ENCODE measurements at places on chromosomes 2 and 18.

- DNase-seq = no peak
These were observed 40.6 kb downstream of the TMEM178A start for GRCh38 chr2:39706312-39706711.

GRCh38 chr2:135494503-135494902 lies 36.5 kb downstream of the ZRANB3 start:
- DNase-seq = peak; percentile 42

DNA sequence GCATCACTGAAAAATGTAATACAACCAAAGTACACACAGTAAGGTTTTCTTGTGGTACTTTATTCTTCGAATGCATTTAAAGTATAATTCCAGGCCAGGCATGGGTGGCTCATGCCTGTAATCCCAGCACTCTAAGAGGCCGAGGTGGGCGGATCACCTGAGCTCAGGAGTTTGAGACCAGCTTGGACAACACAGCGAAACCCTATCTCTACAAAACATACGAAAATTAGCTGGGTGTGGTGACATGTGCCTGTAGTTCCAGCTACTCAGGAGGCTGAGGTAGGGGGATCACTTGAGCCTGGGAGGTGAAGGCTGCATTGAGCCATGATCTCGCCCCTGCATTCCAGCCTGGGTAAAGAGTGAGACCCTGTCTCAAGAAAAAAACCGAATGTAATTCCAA lies 3.9 kb upstream of the TTC39C start:
- no peak for DNase-seq

GRCh38 chr2:138267902-138268254 lies 233.7 kb upstream of the SPOPL start:
- DNase-seq = no peak

DNA sequence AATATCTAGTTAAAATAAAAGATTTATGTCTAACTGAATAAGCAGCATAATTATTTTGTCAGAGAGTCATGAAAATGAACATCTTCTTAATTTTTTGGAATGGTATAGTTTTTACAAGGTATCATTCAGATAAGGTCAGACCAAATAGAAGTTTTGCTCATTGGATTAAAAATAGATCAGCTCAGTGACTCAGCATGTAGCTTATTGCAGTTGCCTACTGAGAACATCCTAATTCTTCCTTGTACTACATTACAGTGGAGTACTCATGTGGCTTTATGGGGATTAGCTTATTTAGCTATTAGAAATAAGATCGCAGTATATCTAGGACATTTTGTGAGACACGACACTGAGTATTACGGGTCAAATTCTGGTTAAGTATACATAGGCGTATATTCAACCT lies 38.2 kb upstream of the PPM1B start:
- peak; percentile 68 for DNase-seq

GRCh38 chr2:118729760-118730159 lies 117.7 kb downstream of the EN1 start:
- no peak for DNase-seq

DNA sequence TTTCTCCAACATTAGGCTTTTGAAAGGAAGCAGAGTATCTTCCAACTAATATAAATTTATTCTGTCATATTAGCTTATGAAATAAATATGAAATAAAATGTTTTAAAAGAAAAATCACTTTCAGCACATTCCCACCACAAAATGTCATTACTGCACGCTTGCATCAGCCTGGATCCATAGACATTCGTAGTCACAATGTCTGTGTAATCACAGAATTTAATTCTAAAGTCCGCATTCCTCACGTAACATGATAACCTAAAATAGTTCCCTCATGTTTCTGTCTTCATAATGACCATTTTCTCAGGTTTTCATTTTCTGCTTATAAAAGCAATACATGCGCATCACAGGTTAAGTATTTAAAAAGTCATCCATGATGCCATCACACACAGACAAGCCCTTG lies 47.1 kb downstream of the HDAC4 start:
- no peak for DNase-seq

GRCh38 chr2:239208465-239209180 lies 192.2 kb downstream of the HDAC4 start:
- no peak for DNase-seq

DNA sequence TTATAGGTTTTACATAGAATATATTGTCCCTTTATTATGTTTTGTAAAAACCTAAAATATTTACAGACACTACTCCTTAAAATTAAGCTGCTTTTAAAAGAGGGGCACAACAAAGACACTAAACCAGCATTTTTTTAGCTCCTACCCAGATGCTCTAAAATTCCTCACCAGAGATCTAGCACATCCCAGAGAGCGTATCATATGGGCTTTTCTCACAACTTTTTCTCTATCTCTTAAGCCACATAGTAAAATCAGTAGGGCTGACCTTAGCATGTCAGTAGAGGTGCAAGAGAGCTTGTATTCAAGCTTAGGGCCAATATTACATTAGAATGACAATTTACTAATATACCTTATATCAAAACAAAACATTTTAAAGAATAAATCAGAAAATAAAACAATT lies 216.3 kb downstream of the TMX3 start:
- no peak for DNase-seq

GRCh38 chr18:59554796-59555335 lies 142.4 kb downstream of the CCBE1 start:
- DNase-seq = no peak

DNA sequence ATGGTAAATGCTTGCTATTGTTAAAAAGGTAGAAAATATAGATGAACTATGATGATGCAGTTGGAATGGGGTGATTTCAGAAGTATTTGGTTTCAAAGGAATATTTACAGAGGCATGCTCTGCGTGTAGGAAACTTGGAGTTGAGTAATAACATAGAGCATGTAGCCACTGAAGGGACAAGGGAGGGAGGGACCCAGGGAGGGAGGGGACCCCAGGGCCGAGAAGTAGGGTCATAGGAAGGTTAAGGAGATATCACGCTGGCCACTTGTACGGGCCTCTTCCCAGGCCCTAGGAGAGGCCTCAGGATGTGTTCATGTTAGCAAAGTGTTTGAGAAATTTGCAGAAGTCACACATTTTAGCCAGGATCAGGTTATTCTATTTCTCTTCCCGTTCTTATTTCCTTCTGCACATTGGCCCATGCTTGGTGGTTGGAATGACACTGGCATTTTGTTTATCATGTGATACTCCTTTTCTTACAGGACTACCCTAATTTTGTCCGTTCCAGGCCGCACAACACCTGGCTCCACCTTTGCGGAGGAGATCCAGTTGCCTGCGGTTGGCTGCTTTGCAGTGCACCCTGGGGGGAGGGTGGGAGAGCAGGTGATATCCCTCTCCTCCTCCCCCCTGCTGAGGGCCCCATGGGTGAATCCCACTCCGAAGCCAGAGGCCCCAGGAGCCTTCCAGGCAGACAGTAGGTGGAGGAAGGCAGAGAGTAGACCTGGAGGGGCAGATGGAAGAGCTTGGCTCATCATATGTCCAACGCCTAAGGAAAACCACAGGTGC lies 16.9 kb upstream of the ACKR3 start:
- DNase-seq = no peak

- no peak for DNase-seq
These were observed 77.5 kb upstream of the HK2 start for GRCh38 chr2:74756356-74756890.

GRCh38 chr18:11948852-11949523 lies 32.3 kb upstream of the IMPA2 start:
- DNase-seq = peak; percentile 19

GRCh38 chr18:1994471-1994870 lies 576.8 kb downstream of the METTL4 start:
- no peak for DNase-seq

DNA sequence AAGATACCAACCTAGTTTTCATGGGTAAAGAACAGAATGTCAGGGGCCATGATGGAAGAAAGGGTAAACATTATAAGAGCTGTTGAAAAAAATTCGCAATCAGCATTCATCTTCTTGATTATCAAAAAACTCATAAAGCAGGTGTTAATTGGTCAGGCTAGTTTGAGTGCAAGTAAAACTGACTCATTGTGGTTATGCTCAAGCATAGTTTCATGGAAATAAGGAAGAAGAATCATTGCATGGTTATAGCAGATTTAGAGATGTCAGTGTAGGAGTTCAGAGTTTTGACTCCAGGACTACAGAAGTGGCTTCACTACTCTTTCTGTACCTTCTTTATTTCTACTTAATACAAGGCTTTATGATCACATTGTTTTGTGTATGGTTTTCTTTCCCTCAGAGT lies 26.9 kb upstream of the CDH19 start:
- no peak for DNase-seq

DNA sequence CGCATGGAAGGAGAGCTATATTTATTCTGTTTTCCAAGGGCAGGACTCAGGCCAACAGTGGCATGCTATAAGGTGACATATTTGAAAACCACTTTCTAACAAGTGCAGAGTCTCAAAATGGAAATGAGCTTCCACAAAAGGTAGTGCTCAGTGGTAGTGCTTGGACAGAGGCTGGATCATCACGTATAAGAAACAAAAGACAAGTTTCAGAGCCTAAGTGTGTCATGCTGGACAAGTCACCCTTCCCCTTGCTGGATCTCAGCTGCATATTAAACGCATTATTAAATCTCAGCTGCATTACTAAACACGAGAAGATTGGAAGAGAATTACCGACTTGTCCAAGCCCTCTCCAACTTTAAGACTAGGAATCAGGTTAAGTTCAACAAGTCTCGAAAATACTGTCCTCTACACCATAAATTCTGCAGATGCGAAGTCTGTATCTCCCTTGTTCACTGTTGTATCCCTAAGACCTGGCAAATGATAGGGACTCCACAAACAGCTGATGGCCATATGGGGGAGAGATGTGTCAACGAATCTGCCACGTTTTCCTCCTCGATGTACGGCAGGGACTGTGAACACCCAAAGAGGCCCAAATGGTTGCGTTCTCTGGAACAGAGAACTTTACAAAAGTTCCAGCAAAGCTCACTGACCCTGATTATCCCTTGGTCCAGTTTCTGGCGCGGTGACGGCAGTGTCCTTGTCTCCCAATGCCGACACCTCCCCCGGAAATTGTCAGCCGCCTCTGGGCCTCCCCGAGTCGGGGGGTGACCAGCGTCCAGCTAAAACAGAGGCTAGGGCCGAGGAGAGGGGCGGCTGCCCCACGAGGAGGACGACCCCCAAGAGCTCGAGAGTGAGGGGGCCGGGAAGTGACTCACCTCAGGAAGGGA lies 611 bp downstream of the NOL10 start:
- DNase-seq = no peak

DNA sequence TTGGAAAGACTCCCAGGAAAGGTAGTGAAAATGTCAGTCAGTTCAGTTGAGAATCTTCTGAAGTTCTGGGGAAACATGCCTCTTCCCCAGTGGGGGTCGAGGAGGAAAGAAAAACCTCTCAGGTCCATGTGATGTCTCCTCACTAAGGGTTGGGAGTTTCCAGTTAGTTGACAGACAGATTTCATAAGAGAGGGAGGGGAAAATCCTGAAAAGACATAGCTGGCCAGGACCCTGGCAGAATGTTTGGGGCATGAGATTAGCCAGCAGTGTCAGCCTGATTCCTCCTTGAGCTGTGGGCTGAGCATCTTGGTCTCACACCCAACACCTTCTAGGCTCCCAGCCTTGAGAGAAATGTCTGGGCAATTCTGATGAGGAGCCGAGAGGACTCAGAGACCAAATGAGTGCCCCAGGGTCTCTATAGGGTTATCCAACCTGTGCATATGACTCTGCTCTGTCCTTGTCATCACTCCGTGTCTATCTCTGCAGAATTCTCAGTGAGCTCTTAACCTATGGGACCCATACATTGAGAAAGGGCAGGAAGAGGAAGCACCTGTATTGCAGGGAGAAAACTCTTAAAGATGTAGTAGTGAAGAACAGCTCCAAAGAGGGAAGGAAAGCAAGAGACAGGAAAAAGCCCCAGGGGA lies 13.9 kb downstream of the BMP10 start:
- DNase-seq = no peak

GRCh38 chr2:228239207-228239906 lies 57.9 kb upstream of the SPHKAP start:
- no peak for DNase-seq

DNA sequence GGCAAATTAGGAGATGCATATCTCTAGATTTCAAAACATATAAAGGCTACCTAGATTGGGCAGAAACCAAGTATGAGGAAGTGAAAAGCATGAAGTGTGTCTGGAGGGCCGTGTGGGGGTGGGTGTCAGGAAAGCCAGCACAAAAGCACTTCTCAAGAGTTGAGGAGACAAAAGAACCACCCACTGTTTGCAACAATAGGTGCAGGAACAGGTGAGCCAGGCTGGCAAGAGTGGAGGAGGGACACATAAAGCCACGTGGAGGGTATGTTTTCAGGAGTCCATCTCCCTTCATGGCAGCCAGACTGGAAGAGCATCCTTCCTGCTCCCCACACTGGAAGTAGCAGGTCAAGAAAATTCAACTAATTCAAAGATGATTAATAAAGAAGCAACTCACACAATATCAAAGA lies 96.4 kb downstream of the CERS6 start:
- DNase-seq = no peak

GRCh38 chr18:21853016-21853415 lies 112.4 kb downstream of the MIB1 start:
- DNase-seq = peak; percentile 50

DNA sequence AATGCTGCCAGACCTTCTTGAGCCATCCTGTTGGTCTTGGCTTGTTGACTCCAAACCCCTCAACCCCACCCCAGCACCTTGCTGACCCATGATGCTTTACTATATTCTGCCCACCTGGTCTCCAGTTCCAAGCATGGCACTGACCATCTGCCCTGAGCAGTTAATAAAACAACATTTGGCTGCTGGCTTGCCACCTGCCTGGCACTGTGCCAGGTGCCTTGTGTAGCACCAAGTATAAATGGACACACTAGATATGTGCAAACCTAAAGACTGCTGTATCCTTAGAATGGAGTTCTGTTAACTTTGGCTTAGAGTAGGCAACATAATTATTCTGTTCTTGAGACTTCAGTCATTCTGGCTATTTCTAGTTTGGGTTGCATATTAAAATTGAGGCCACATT lies 91.4 kb downstream of the ACSL3 start:
- no peak for DNase-seq

DNA sequence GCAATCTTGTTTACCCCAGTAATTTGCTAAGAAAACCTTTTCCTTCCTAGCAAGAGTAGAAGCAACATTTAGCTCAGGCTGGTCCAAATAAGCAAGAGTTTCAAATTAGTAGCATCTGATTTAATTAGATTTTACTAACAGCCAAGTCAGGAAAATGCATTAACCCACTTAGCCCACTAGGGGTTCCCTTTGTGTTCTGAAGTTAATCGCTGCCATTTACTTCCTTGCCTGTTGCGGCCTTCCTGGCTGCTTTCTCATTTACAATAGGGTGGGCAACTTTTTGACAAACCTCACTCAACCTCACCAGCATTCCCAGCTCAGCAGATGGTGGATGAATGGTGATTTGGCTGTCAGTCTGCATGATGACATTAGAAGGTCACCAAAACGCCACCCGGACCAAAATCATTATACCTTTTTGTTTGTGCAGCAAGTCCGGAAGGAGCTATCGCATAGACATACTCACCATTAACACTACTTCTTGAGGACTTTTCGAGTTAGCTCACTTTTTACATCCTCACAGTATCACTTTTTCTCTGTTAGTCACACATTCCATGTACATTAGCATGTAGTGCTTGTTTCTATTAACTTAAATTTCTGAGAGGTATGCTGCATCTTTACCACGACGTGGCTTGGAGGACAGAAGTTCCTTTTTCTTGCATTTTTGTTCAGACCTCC lies 101.5 kb upstream of the SETBP1 start:
- no peak for DNase-seq

GRCh38 chr2:150485114-150485870 lies 2.2 kb downstream of the RND3 start:
- DNase-seq = peak; percentile 79
